ENCODE measurements at places on chromosomes 2 and 18. TPM values are rescaled to one million over a fixed set of nuclear protein-coding genes. Genes with fewer than 3 reads are reported as not detected.

SLC9A2 gene
- 14.4 TPM for total RNA-seq

GRCh38 chr18:3323900-3324299, 62.0 kb downstream of the MYL12B start:
- no peak overlapping the region for H3K27ac ChIP-seq
- H3K36me3 ChIP-seq: no peaks in the 10 kb centered on the region
- H3K4me3 ChIP-seq: no peak overlapping the region
- no peaks in the 10 kb centered on the region for H3K27me3 ChIP-seq
- peaks cover 6% of the 10 kb centered on the region for H3K4me1 ChIP-seq
- no peak for DNase-seq

GRCh38 chr2:109091526-109091925, 37.5 kb upstream of the SH3RF3 start:
- no peak overlapping the region for H3K4me3 ChIP-seq
- no peak overlapping the region for H3K27ac ChIP-seq
- no peaks in the 10 kb centered on the region for H3K36me3 ChIP-seq
- H3K4me1 ChIP-seq: 0 out of 2 replicates have a peak, but pooled peaks cover 8% of the 10 kb centered on the region
- no peak for DNase-seq
- no peaks in the 10 kb centered on the region for H3K27me3 ChIP-seq

DNA sequence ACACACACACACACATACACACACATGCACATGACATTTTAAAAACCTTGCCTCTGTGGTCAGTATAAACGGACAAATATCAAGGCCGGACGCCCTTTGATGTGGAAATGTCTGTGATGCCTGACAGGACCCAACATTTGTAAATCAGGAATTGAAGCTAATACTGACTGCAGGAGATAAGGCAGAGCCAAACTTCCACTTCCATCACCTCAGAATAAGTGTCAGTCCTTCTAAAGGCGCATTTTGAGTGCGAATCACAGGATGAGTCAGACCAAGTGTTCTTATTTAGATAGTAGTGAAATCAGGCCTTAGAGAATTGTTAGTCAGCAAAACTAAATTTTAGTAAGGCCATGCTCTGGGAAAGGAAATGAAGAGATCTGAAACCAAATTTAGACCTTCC, 211.7 kb upstream of the LRATD1 start:
- no peak overlapping the region for H3K27ac ChIP-seq
- H3K36me3 ChIP-seq: no peaks in the 10 kb centered on the region
- peaks cover 12% of the 10 kb centered on the region for H3K4me1 ChIP-seq
- H3K27me3 ChIP-seq: no peaks in the 10 kb centered on the region

STK11IP gene
- total RNA-seq: 24.3 TPM

- DNase-seq: no peak
- H3K4me1 ChIP-seq: peaks cover 40% of the 10 kb centered on the region
- no peaks in the 10 kb centered on the region for H3K27me3 ChIP-seq
- peak overlapping the region; percentile 34 for H3K27ac ChIP-seq
- no peaks in the 10 kb centered on the region for H3K36me3 ChIP-seq
These were observed 58.3 kb downstream of the SEPTIN10 start for GRCh38 chr2:109555346-109555900.

FBXO15 gene
- total RNA-seq: 0.29 TPM

GPBAR1 gene
- 0.29 TPM for total RNA-seq

IL36G gene
- total RNA-seq: not detected

GRCh38 chr2:103738108-103738507, 976.3 kb downstream of the TMEM182 start:
- H3K4me1 ChIP-seq: no peaks in the 10 kb centered on the region
- no peak overlapping the region for H3K4me3 ChIP-seq
- no peak for DNase-seq
- H3K27me3 ChIP-seq: no peaks in the 10 kb centered on the region
